ENCODE measurements at places on chromosomes 16 and 17.

- no peak for DNase-seq
These were observed 50.7 kb downstream of the TANGO6 start for GRCh38 chr16:68893710-68894705.

GRCh38 chr17:21263376-21263775 lies 10.2 kb upstream of the NATD1 start:
- no peak for DNase-seq

GRCh38 chr17:74431568-74432423 lies at the start of gene GPRC5C:
GPRC5C (plus strand) TSS chr17:74432088; CDS start chr17:74439777, 7,689 bp downstream.
- no peak for DNase-seq

DNA sequence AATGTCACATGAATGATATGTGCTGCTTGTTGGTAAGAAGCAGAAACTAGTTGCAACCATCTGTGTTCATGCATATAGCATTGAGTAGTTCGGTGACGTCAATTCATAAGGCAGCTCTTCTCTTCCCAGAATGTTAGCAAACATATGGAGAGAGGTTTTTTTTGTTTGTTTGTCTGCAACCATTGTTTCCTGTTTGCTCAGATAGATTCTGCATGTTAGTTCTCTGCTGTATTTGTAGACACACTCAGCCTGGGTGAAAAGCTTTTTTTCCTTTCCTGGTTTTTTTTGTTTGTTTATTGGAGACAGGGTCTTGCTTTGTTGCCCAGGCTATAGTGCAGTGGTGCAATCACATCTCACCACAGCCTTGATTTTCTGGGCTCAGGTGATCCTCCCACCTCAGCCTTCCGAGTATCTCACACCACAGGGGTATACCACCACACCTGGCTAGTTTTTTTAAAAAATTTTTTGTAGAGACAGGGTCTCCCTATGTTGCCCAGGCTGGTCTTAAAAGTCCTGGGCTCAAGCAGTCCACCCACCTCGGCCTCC lies 16.7 kb downstream of the WSB1 start:
- DNase-seq = no peak

DNA sequence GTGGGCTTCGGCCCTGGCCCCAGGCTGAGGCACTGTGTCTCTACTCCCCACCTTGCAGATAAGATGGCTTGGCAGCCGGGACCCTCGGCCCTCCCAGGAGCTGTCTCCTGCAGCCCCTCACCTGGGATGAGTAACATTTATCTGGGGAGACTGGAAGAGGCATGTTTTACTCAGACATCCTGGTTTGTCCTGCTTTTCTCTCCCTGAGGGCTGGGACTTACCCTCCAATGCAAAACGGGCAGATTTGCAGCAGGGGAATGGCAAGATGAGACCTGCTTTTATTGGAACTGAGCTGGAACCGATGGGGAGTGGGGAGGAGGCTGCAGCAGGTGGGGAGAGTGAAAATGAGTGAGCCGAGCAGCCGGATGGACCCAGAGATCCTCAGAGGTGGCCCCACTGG lies 27.3 kb upstream of the UBE2G1 start:
- DNase-seq = no peak

GRCh38 chr16:83972256-83973008 lies 4.4 kb downstream of the NECAB2 start:
- no peak for DNase-seq

- DNase-seq = no peak
These were observed 49.3 kb upstream of the BCO1 start for GRCh38 chr16:81189100-81189664.

- no peak for DNase-seq
These were observed 26.6 kb upstream of the ATP2C2 start for GRCh38 chr16:84341528-84342295.

DNA sequence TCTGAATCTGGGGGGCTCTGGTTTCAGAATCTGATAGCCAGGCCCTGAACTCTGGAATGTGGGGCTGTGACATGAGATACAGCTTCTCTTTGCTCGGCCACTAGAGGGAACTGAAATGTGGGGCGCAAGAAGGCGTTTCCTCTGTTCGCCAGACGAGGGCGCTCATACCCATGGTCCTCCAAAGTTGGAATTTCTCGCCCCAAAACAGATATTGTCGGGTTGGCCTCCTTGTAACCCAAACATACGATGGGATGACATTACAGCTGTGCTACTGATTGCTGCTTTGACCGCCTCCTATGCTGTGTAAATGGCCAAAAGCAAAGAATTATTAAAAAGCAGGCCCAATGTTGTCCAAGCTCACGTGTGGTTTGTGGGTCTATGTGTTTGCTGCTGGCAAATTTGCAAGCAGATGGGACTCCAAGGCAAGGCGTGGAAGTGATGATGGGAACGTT lies 13.1 kb upstream of the MSI2 start:
- no peak for DNase-seq

DNA sequence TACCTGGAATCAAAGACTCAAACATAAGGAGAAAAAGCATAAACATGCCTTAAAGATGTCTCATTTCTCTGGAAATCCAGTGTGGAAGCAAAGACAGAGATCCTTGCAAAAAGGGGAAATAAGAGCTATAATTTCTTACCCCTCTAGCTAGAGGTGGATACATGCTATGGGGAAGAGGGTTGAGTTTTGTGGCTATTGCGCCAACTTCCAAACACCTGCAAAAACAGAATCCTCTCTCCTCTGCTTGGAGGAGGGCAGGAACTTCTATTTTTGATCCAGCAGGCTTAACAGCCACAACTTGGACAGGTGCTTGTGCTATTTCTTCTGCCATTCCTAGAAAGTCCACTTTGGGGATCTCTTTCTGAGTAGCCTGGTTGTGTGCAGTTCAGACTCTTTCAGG lies 21.5 kb upstream of the NUDT7 start:
- DNase-seq = no peak

GRCh38 chr16:704552-705380 lies 835 bp downstream of the FBXL16 start:
- DNase-seq = no peak

DNA sequence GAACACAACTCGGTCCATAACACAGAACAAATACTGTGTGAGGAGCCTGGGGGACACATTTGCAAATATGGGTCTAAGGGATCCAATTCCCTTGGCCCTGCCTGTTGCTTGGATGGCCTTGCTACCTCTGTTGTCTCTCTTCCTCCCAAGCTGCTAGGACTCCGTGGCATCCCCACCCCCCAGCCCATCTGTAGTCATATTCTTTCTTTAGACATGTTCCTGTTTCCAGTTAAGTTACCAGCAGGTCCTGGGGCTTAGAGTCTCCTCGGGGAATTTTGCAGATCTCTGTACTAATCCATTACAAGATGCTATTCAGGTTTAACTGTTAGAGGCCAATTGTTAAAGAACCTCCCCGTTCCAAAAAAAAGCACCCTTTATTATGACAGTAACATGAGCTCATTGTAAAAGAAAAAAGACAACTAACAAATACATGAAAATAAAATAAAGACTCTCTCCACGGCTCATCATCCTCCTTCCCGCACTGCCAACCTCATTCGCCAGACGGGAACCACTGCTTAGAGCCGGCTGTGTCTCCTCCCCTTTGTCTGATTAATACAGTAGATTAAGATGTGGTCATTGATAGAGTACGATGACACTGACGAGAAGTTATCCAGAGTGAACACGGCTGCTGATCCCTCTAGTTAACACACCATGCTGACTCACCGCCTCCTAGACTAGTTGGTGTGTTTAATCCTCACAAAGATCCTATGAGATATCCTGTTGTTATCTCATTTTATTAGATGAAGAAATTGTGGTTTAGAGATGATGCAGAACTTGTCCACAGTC lies 22.2 kb downstream of the HS3ST4 start:
- no peak for DNase-seq

GRCh38 chr17:63700528-63701455 lies 867 bp upstream of the LIMD2 start:
- DNase-seq = no peak

DNA sequence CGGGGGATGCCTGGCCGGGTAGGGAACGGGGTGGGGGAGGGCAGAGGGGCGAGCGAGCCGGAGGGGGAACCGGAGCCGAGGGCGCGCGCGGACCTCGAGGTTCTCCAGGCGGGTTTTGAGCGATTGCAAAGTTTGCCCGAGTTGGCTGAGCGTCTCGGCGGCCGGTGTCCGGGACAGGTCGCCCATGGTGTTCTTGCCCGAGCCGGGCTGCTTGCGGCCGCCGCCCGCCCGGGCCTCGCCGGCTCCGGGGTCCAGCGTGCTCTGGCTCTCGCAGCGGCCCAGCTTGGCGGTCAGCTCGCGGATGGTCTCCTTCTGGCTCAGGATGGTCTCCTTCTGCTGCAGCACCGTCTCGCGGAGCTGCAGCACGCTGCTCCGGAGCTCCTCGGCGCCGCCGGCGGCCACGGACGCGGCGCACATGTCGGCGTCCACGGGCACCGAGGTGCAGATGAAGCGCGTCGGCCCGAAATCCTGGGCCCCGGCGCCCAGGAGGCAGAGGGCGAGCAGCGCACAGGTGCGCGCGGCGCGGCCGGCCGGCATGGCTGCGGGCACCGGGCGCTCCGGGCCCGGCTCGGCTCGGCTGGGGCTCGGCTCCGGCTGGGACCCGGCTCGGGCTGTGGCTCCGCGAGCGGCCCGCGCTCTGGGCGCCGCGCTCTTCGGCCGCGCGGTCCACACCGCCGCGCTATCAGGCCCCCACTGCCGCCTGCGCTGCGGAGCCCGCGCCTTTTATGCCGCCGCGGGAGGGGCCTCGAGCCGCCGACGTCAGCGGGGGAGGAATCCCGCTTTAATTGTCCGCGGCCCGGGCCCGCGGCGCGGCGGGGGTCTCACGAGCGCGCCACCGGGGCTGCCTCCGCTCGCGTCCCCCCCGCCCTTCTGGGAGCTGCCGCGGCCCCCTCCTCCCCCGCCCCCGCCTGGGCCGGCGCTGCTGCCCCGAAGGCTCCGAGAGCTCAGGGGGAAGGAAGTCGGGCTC lies at the start of gene NPTX1:
TSS of gene NPTX1 (minus strand) at position 698 of the 967 bp plus-strand sequence. CDS start at position 537, 161 bp downstream.
- no peak for DNase-seq

GRCh38 chr16:27326738-27327585 lies 13.2 kb downstream of the IL4R start:
- DNase-seq = peak; percentile 40

GRCh38 chr17:2388020-2388682 lies 12.7 kb downstream of the MNT start:
- DNase-seq = no peak

- DNase-seq = no peak
These were observed 1159.1 kb upstream of the CDH8 start for GRCh38 chr16:63195336-63195735.

- no peak for DNase-seq
These were observed 24.6 kb upstream of the TNRC6C start for GRCh38 chr17:77933777-77934398.

DNA sequence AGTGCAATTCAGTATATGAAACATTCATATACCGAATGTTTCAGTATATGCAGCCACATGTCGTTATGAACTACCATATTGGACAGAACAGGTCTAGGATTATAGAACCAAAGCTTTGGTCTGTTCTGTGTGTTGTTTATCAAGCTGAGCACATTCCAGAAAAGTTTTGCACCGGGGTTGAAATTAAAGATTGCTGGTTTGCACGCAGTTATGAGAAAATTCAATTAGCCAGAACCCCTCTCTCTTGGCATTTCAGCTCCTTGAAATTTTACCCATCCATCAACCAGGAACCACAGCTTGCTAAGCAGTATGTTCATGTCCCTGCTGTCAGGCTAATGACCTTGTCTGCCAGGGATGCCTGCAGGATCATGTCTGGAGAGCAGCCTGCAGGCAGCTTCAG lies 9.5 kb downstream of the KRT32 start:
- no peak for DNase-seq

- no peak for DNase-seq
These were observed 618.7 kb downstream of the WWOX start for GRCh38 chr16:78718141-78718540.

GRCh38 chr17:6780886-6781285 lies 4.9 kb downstream of the FBXO39 start:
- DNase-seq = no peak

DNA sequence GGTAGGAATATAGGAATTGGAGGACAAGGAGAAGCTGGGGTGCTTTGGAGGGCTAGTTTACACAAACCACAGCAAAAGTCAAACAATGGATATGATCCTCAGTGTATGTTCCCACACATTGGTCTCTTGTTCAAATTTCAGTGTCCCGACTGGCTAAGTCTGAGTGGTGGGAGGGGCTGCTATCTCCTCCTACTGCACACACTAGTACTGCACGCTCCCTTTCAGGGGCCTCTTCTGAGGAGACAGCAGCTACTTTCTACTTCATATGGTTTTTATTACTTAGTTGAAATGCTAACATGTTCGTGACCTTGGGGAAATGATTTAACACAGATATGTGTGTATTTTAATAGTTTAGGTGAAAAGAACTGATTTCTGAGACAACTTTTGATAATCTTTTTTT lies 18.8 kb upstream of the KRT10 start:
- DNase-seq = no peak

GRCh38 chr17:75848523-75849278 lies 4.5 kb upstream of the UNC13D start:
- no peak for DNase-seq

DNA sequence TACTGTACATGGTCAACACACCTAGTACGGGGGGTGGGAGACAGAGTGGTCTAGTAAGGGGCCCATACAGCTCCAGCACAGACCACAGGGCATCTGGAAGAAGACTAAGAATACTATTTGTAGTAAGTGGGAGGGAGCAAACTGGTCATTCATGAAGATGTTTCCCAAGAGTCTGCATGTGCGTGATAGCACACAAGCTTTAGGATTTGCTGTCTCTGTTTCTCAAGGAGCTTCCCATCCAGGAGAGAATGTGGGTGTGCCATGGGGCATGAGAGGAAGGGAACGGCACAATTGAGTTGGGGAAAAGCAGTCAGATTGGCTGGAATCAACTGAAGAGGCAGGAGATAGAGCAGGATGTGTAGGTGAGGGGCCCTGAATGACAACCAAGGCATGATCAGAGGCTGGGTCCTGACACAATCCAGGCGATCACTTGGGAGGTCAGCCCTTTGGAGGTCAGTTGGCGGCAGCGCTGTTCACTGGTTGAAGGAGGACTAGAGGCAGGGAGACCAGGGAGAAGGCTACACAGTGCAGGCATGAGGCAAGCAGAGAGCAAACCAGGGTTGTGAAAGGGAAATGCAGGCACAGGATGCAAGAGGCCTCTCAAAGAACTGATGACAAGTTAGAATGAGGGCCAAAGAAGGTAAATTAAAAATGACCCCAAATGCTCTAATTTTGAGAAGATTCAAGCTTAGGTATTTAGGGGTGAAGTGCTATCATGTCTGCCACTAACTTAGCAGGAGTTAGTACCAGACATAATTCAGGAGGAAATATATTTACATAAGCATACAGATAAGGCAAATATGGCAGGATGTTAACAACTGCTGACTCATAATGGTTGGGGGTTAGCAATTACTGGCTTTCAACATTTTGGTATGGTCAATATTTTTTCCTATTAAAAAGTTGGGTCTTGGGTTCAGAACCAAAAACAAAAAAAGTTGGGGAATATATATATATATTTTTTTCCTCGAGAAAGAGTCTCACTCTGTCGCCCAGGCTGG lies 10.3 kb downstream of the UBE2O start:
- DNase-seq = no peak

GRCh38 chr16:14420721-14421488 lies 209.2 kb downstream of the PARN start:
- DNase-seq = no peak

- no peak for DNase-seq
These were observed 12.0 kb downstream of the CORO7 start for GRCh38 chr16:4404247-4404966.

Data from esophagus squamous epithelium (tissue), 5 donors.